ENCODE measurements at places on chromosomes 7 and 10. TPM values are rescaled to one million over a fixed set of nuclear protein-coding genes. Genes with fewer than 3 reads are reported as not detected.

DNA sequence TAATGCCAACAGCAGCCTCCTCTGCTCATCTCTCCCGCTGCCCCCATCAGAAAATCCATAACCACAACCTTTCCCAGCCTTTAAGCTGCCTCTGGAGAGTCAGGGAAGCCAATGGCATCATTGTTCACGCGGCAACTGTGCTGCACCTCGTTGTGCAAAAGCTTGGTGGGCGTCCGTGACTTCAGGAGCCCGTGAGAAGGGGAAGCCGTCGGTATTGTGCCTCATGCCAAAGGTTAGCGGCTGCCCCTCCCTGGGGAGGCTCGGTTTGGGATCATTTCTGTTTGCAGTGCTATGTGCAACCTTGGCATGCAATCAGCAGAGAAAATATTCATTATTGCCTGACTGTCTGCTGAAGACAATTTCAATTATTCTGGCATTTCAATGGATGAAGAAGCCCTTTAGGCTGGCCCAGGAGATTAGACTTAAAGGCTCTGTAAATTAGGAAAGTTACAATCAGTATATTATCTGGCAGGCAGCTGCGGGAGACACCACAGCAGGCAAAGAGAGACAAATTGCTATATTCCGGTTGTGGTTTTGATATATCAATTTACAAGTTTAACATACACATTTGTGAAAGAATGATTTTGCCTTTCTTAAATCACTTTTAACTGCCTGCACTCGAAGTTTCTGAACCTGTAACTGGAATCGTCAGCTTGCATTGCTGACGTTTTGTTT is 244.5 kb downstream of the GATA3 start:
- H3K36me3 ChIP-seq: no peaks in the 10 kb centered on the region
- peaks cover 39% of the 10 kb centered on the region for H3K27me3 ChIP-seq
- no peak overlapping the region for H3K27ac ChIP-seq

Gene CNNM1
- total RNA-seq: not detected

DNA sequence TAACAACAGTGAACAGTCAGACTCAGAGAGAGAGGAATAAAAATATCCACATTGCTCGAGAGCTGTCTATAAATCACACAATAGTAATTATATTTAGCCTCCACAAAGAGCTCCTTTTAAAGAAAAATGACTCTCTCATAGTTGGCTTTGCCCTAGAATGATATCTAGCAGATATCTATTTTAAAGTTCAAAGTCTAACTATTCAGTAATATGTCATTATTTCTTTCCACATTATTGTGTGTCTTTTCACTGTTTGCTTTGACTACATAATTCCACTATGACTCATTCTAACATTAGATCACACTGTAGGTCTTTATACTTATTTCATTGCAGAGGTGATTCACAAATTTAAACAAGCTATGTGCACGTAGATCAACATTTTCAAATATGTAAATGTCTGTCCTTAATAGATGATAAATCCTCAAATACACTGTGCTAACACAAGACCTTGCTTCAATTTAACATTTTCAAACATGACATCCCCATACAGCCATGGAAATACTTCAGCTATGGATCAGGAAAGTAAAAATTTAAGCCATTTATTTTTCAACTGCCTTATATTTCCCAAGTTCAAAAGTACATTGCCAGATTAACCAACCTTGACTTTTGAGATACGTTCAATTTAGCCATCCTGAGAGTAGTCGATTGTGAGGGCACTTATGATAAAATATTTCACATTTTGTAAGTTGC is 99.9 kb upstream of the AKR1E2 start:
- peak; percentile 83 for DNase-seq
- peak overlapping the region; percentile 51 for H3K27ac ChIP-seq
- peaks cover 39% of the 10 kb centered on the region for H3K4me1 ChIP-seq
- peak overlapping the region; percentile 17 for H3K4me3 ChIP-seq
- no peaks in the 10 kb centered on the region for H3K36me3 ChIP-seq

- no peak overlapping the region for H3K27ac ChIP-seq
- no peaks in the 10 kb centered on the region for H3K27me3 ChIP-seq
- DNase-seq: no peak
Observed at GRCh38 chr7:75048435-75049379, 24.9 kb downstream of the RCC1L start.

DNA sequence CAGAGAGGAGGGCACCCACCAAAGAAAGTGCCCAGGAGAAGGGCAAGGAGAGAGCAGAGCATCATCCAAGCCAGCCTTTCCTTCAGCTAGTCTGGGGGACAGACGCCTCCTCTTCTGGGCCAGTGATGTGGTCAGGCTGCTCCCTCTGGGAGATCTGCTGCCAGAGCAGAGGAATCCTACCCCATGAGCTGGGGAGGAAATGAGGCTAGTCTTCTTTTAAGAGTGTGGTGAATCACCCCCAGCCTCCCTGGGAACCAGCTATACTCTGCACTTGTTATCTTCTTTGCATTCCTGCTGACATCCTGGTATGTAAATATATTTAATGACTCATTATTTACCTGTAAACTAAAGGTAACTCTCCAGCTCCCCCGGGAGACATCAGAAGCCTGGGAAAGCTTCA is 41.6 kb upstream of the EPHB6 start:
- no peak overlapping the region for H3K27ac ChIP-seq
- H3K36me3 ChIP-seq: no peaks in the 10 kb centered on the region
- peaks cover 27% of the 10 kb centered on the region for H3K27me3 ChIP-seq
- DNase-seq: no peak
- no peaks in the 10 kb centered on the region for H3K4me1 ChIP-seq

Gene ELAPOR2
- total RNA-seq: 26.0 TPM

DNA sequence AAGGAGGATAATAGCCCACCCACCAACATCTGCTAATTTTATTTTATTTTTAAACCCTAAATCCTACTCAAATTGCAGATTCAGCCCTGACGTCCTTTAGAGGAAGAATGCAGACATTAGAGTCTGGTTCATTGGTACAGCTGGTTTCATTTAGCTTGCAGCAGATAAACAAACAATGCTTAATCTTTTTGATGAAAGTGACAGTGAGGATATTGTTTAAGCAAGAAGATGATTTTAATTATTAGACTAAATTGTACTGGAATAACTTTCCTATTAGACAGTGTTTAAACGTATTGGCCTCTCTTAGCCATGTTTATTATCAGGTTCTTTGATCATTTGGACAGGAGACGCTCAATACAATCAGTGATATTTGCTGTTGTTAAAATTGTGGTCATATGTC is 164.8 kb downstream of the CDK14 start:
- no peaks in the 10 kb centered on the region for H3K36me3 ChIP-seq
- H3K4me1 ChIP-seq: no peaks in the 10 kb centered on the region
- no peaks in the 10 kb centered on the region for H3K27me3 ChIP-seq
- no peak for DNase-seq
- H3K27ac ChIP-seq: no peak overlapping the region

DNA sequence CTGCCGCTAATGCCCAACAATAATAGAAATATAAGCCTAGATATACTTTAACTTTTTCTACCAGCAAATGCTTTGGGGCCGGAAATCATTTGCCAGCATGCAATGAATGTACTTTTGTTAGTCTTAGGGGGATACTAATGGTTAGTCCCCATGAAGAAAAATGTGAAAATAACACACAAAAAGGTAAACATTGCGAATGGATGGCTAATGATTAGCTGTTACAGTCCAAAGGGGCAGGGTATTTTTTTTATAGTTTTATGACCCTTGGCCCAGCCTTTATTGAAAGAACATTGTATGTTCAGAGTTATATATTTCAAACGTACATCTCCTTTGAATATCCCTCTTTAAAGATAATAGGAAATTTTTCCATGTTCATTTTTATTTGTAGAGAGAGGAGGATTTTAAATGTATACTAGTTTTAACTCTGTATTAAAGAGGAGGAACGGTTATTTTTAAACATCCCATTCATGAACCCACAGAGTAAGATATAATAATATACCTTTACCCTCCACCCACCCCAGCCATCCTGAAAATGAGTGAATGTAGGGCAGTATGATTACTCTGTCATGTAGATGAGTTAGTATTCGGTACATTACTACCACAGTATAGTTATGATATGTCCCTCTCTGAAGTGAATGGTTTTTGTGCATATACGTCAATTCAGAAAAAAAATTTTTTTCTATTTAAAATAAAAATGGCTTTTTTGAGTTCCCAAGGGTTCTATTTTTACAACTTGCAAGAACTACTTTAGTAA is 63.6 kb downstream of the ARID5B start:
- no peak overlapping the region for H3K27ac ChIP-seq
- H3K27me3 ChIP-seq: no peaks in the 10 kb centered on the region
- no peaks in the 10 kb centered on the region for H3K36me3 ChIP-seq
- no peaks in the 10 kb centered on the region for H3K4me1 ChIP-seq
- no peak for DNase-seq

- H3K4me3 ChIP-seq: no peak overlapping the region
- H3K27ac ChIP-seq: no peak overlapping the region
- no peaks in the 10 kb centered on the region for H3K4me1 ChIP-seq
- no peak for DNase-seq
Observed at GRCh38 chr10:106978756-106979155, 185.8 kb downstream of the SORCS1 start.

Gene CACNB2
- 0.71 TPM for total RNA-seq

Gene PSMA2
- 152 TPM for total RNA-seq

DNA sequence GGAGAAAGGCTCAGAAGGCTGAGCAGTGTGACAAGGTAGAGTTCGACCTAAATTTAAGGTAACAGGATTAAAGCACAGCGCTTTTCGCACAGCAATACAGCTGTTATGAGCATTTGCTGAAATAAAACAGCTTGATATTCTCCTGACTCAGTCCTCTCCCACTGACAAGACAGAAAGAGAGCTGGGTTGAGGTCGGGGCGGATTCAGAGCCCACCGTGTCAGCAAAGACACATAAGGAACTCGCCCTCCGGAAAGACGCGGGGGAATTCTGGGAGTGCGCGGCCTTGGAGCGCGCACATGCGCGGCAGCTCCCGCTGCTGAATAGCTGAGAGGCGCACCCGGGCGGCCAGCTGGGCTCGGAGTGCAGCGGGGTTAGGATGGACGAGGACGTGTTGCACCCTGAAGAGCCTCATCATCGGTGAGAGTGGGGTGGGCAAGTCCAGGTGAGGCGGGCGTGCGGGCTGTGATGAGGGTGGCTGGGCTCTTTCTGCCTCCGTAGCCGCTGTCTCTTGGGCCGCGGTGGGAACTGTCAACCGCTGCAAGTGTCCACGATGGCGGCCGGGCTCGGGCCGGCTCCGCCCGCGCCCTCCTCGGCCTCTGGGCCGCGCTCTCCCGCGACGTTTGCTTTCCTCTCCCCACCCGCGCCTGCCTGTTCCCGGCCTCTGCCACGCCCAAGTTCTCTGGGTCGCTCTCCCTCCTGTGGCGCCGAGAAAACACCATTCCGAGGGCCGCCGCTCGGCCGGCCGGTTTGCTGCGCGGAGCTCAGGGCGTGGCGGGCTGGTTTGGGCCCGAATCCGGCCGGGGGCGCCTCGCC is 120.6 kb downstream of the LYZL1 start:
- no peaks in the 10 kb centered on the region for H3K27me3 ChIP-seq
- peaks cover 11% of the 10 kb centered on the region for H3K4me1 ChIP-seq
- no peaks in the 10 kb centered on the region for H3K36me3 ChIP-seq
- H3K4me3 ChIP-seq: peak overlapping the region; percentile 79
- peak; percentile 43 for DNase-seq

DNA sequence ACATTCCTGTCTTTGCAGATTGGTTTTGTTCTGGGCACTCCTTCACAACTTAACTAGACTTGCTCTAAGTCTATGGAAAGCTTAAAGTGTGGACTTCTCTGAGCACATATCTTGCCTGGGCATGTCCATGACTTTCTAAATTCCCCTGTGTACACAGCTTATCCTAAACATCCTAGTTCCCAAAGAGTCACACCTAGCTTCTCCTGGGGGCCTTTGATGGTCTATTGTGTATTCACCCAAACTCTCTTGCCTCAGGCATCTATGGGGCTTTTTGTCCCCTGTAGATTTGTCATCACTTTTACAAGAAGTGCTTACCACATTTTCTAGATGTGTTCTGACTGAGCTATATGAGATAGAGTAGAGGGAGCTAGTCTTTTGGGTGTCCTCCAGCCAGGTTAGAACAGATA is 12.2 kb upstream of the ZNF488 start:
- peaks cover 6% of the 10 kb centered on the region for H3K4me1 ChIP-seq
- DNase-seq: no peak
- no peaks in the 10 kb centered on the region for H3K36me3 ChIP-seq
- H3K4me3 ChIP-seq: no peak overlapping the region

Data from HCT116 (cell line).